ENCODE measurements at places on chromosomes 6 and 20. TPM values are rescaled to one million over a fixed set of nuclear protein-coding genes. Genes with fewer than 3 reads are reported as not detected.

- DNase-seq: no peak
These were observed 23.0 kb downstream of the L3MBTL1 start for GRCh38 chr20:43530321-43531090.

- no peak for DNase-seq
These were observed 8.9 kb downstream of the SLC16A10 start for GRCh38 chr6:111096246-111096645.

- no peak for DNase-seq
These were observed 174.4 kb upstream of the FOXA2 start for GRCh38 chr20:22758815-22759214.

Gene GJA1
- total RNA-seq: 0.27 TPM

Measured in hematopoietic multipotent progenitor cell (in vitro differentiated cells).